ENCODE measurements at places on chromosomes 16 and 17.

DNA sequence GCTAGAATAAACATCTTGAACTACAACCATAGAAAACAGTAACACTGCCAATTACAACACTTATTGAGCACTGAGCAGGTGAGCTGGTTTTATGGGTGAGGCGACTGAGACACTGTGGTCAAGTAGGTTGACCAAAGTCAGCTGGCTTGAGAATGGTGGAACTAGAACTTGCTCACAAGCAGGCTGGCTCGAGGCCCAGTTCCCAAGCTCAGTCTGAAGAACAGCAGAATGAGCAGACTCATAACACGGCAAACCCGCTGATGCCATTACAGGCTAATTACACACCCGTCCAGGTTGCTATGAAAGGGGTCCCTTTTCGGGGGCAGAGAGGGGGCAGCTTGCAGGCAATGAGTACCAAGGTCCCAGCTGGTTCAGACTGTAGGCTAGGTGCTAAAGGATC is 6.5 kb downstream of the ZZEF1 start:
- DNase-seq: peak; percentile 73

- peak; percentile 95 for DNase-seq
These were observed 42.6 kb downstream of the KLHDC4 start for GRCh38 chr16:87723226-87723623.

GRCh38 chr17:50420419-50421112 is 5.5 kb upstream of the ACSF2 start:
- no peak for DNase-seq

GRCh38 chr16:10495031-10495345 is 85.4 kb downstream of the EMP2 start:
- no peak for DNase-seq

GRCh38 chr17:64024781-64025731 is 4.6 kb upstream of the ICAM2 start:
- DNase-seq: no peak

- DNase-seq: no peak
These were observed 12.0 kb upstream of the KRT23 start for GRCh38 chr17:40949418-40949817.
